Activated T-cell treated with anti-CD3 and anti-CD28 coated beads, Interleukin-2, amount 50 U/mL, for 72 hours (primary cell): ENCODE measurements at places on chromosomes 3 and 15.

DNA sequence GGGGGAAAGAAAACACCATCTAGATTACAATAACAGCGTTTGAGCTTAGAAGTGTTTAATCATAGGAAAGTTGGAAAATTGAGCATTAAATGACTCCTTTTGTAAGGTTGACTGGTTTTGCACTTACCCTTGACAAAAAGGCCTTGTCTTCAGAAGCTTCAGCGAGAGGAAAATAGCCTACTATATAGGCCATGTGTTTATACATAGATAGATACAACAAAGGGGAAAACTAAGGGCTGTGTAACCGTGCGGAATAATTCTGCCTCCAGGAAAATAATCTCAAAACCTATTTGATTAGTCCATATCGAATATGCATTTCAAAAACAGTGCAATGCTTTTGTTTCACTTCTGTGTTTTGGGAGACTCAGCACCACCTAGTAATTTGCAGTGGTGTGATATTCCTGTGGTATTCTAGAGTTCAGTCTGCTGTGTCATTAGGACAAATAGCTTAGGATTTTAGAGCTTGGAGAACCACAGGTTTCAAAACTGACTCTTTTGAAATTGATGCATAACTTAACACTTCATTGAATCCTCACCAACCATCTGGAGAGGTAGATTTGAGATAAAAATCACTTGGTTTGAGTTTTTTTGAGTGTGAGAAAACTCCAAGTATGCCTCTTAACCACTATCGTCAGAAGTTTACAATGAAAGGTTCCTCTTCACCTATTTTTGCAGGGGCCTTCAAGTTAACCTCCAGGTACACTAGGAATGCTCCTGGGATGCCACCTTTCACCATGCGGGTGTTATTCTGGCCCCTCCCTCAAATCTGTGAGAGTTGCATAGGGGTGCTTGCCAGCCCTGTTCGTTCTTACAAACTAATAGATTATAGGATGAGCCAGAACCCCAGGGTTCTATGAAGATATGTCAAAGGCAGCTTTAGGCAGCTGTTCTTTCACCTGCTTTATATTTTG is 1.9 kb downstream of the ARHGAP31 start:
- no peak for DNase-seq

- no peak for DNase-seq
Measured at GRCh38 chr3:40691452-40691861, 166.7 kb downstream of the ZNF621 start.

DNA sequence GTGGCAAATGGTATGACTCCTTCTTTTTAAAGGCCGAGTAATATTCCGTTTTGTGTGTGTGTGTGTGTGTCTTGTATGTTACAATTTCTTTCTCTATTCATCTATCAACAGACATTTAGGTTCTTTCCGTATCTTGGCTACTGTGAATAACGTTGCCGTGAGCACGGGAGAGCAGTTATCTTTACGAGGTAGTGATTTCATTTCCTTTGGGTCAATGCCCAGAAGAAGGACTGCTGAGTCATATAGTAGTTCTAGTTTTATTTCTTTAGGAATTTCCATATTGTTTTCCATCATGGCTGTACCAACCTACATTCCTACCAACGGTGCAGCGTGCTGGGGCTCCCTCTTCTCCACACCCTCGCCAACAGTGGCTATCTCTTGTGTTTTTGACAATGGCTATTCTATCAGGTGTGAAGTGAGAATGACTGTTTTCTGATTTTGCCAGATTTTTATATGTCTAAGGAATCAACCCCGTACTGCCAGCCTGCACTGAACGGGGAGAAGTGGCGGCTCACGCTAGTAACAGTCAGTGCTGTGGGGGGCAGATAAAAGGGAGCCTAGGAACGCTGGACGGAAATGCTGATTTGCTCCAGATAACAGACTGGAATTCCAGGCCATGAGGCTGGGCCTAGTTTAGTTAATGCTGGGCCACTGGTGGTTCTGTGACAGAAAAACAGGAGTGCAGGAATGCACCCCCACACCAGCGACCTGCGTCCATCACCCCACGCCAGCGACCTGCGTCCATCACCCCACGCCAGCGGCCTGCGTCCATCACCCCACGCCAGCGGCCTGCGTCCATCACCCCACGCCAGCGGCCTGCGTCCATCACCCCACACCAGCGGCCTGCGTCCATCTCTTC is 168.1 kb downstream of the XXYLT1 start:
- DNase-seq = no peak

DNA sequence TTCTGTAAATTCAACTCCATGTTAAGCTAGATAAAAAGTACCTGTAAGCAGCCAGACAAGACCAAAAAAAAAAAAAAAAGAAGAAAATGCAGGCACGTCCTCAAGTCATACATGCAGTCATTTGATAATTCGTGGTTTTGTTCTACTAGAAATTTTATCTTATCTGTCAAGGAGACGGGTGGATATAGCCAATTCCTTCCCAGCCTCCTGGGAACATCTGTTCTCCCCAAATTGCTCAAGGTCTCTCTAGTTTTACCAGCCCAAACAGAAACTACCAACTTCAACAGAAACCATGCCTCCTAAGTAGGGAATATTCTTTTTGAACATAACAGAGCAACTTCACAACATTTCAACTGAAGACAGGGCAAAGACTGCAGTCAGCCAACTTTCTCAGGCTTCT is 19.5 kb downstream of the RYK start:
- no peak for DNase-seq

DNA sequence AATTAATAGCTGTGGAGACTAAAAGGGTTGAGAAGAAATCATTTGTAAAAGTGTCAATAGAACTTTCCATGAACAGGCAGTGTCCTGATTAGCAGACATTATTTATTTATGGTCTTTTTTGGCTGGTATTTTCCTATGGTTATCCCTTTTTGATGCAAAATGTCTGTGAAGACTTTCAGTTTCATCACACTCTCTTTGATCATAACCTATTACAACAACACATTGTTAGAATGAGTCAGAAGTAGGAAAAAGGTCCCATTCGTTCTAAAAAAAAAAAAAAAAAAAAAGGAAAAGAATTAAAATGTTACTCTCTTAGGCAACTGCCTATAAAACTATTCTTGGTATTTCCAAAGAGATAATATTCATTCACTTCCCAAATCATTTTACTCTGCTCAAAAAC is 62.1 kb downstream of the SLC49A4 start:
- no peak for DNase-seq

GRCh38 chr3:58041826-58042324 is 33.7 kb downstream of the FLNB start:
- DNase-seq = no peak

- no peak for DNase-seq
Measured at GRCh38 chr15:31024979-31025378, 33.6 kb upstream of the MTMR10 start.

GRCh38 chr3:126847061-126847460 is 135.9 kb upstream of the PLXNA1 start:
- DNase-seq = no peak

GRCh38 chr3:119309591-119309990 is 15.4 kb downstream of the ARHGAP31 start:
- DNase-seq = no peak

DNA sequence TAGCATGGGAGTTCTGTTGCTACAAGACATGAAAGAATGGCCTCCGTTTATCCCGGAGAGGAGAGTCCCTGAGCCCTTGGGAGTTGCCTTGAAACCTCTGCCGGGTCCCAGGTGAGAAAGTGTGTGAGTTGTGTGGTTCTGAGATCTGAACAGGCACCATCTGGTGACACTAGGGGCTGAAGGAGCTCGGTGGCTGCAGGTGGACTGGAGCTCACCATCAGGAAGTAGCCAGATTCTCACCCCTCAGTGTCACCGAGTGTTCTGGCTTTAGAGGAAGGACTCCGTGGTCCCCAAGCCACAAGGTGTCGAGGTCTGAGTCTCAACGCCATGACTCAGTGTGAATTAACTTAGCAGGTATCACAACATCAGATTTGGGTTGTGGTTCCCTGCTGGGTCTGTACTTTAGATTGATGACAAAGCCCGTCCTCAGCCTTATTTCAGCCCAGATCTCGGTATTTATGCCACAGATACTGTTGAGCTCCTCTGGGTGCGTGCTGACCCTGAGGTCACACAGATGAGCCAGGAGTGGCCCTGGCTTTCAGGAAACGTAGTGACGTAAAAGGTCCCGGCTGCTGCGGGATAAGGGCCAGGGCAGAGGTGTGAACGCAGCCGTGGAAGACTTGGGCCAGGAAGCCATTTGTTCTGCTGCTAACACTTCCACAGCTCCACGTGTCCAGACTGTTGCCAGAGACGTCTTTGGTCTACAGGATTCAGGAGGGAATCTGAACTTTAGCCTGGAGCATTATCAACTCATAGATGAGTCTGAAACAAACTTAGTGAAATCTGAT is 54.4 kb downstream of the PGPEP1L start:
- DNase-seq = peak; percentile 42

- no peak for DNase-seq
Measured at GRCh38 chr3:44877333-44877732, 2.9 kb downstream of the TGM4 start.

GRCh38 chr3:101862416-101863165 is 13.3 kb downstream of the NFKBIZ start:
- no peak for DNase-seq

DNA sequence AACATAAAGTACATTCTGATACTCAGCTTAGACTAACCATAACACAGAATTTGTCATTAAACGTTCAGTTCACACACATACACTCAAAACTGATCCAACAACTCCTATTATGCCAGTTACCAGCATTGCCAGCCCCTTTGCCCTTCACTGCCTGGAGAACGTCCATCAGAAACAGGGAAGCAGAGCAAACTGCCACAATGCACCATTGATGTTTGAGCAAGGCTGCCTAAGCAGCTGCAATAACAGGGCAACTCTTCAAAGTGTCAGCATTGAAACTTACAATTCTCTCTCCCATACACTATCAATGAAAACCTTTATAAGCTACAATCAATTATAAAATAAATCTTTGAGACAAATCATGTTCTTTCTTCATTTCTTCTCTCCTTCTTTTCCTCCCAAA is 85.1 kb downstream of the ZBTB20 start:
- DNase-seq = no peak

DNA sequence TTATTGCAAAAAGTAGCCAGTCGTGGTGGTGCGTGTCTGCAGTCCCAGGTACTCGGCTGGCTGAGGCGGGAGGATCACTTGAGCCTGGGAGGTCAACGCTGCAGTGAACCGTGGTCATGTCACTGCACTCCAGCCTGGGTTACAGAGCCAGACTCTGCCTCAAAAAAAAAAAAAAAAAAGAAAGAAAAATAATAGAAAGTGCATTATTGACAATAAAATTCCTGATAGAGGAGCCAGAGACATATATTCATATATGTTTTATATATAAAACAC is 43.6 kb upstream of the PYDC2 start:
- no peak for DNase-seq

GRCh38 chr15:49361370-49361769 is 61.7 kb upstream of the FGF7 start:
- no peak for DNase-seq

DNA sequence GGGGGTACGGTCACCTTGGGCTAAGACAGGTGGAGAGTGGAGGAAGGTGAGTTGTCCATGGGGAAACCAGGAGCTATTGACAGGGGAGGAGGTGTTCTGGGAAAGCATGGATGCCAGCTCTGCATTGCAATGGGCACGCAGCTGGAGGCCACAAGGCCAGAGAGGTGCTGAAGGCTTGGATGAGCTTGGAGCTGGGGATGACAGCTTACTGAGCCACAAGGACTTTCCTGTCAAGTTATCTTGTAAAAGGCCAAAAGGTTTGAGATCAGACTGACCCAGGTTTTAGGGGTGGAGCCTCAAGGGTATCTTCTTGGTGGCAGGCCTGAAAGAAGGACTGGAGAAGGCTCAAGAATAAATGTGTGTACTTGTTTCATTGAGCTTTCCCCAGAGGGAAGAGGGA is 115.2 kb downstream of the ASB7 start:
- DNase-seq = no peak

DNA sequence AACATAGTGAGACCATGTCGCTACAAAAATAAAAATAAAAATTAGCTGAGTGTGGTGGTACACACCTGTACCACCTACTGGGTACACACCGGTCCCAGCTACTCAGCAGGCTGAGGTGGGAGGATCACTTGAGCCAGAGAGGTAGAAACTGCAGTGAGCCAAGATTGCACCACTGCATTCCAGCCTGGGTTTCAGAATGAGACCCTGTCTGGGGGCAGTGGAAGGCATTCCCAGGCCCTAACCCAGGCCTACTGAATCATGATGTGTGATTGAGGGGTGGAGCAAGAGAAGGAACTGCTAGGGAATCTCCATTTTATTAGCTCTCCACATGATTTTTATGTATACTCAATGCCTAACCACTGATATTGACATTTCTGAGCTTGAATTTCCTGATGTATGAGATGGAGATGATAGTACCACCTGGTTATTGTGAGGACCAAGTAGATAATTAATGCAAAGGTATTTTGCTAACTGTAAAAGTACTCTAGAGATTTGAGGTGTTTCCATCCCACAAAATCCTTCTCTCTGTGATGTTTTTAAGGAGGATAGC is 169.5 kb upstream of the UMPS start:
- DNase-seq = no peak

GRCh38 chr15:61549727-61550126 is 320.6 kb upstream of the RORA start:
- DNase-seq = no peak

GRCh38 chr15:88630798-88631463 is 7.9 kb upstream of the ISG20 start:
- no peak for DNase-seq

DNA sequence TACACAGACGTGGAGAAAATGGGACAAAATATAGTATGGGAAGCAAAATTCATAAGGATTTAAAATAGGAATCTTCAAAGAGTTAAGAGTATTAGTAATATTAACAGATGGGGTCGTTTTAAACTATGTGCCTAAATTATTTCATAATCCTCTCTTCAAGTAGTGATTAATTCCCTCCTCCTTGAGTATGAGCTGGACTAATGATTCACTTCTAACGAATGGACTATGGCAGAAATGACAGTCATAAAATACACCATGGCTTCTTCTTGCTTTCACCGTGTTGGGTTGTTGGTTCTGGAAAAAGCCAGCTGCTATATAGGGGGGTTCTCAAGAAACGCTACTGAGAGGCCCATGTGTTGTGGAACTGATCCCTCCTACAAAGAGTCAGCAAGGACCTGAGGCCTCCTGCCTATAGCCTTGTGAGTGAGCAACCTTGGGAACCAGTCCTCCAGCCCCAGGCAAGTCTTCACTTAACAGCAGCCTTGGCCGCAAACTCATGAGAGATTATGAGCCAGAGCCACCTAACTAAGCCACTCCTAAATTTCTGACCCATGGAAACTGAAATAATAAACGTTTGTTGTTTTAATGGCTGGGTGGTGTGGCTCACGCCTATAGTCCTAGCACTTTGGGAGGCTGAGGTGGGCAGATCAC is 64.8 kb upstream of the ABHD2 start:
- DNase-seq = no peak
